ENCODE measurements at places on chromosomes 11 and 22.

GRCh38 chr22:46769191-46769675 lies 6.8 kb downstream of the TBC1D22A start:
- DNase-seq = peak; percentile 85

DNA sequence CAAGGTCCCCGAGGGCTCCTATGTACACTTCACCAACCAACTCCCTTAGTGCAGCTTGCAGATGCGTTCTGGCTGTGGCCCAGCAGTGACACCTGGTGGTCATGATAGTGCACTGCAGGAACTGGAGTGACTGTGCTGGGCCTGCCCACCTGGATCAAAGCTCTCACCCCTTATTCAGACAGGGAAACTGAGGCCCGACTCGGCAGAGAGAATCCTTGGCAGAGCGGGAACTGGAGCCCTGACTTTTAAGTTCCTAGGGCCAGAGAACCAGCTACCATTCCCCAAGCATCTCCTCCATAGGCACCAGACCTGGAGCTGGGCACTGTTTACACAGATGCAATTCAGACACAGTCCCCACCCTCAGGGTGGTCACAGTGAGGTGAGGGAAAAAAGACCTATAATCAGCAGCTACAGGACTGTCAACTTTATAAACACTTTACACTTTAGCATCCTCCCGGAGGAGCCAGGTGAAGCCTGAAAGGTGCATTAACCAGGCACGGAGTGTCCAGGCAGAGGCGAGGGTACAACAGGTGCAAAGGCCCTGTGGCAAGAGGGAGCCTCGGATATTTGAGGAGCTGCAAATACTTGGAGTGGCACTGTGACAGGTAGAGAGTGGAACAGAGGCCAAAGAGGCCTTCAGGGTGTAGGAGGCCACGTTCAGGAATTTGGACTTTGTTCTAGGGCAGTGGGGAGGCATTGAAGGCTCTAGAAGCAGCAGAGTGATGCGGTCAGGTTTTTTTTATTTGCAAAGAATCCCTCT lies 22.0 kb downstream of the RHBDD3 start:
- peak; percentile 26 for DNase-seq

DNA sequence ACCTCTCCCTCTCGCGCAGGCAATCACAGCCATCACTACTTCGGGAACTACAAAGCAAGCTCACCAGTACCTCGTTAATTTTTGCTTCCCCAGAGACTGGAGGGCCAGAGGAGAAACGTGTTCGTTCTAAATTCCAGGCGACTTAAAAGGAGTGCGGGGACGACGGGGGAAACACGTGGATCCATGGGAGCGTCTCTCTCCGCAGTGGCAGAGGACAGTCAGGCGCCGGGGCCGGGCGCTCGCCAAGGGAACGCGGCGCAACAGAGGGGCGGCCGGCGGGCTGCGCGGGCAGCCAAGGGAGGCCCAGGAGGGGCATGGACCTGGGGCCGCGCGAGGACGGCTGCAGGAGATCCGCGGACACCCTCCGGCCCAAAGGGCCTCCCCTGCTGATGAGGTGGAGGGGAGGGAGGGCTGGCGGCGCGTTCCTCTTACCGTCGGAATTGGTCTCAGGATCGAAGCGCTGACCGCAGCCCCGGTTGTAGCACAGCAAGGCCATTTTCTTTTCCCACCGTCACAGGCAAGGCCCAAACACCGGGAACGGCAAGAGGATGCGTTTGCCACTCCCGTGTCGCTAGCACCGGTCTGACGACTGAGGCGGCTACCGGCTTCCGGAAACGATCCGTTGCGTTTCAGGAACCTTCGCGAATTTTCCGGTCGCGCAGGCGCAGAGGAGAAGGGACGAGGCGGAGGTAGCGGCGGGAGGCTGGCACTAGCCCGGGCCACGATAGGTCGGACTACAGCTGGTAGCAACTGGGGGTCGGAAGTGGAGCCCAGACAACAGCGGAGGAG lies at the start of gene CHORDC1:
Gene CHORDC1 (minus strand): TSS at position 591 of the 789 bp plus-strand sequence. CDS start 95 bp downstream, at position 496.
- peak; percentile 96 for DNase-seq

- no peak for DNase-seq
These were observed 45.7 kb downstream of the TTC17 start for GRCh38 chr11:43404406-43404805.

DNA sequence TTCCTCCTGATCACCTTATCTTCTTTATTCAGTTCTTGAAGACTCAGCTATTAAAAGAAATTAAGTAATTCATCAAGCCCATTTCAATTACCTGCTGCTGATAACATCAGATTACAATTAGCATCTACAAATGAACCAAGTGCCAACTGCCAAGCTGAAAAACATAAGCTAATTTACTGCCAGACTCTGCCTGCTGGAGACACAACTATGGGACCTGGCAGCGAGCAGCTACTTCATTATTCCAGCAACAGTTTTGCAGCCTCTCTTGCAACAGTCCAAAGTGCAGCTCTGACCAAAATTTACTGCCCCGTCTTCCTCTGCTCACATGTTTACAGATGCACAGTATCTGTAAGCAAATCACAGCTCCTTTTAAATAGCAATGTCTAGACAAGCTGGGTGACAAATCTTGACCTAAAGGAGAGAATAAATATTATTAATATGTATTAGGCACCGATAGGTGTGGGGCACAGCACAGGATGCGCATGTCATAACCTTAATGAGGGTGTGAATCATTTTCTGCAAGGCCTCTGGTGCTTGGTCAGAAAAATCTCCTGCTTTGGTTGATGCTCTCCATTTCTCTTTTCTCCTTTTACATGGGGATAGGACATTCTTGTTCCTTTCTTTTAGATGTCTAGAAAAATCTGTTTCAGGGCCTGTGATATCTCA lies 232.2 kb upstream of the PITPNB start:
- DNase-seq = no peak

DNA sequence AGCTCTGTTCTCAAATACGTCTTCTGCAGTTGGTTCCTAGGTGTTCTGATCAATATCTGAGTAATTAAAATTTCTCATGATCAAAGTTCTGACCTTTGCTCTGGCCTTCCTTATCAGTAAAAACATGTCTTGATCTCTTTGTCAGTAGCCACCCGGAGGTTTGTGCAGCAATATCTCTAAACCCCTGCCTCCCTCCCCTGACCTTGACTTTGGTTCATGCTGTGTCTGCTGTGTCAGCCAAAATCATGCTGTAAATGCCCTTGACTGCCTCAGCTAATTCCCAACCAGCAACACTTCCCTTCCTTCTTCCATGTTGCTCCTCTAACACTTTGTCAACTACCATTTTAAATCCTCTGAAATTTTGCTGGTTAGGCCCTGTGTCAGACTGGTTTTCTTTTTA lies 424.7 kb downstream of the FAM181B start:
- DNase-seq = no peak

GRCh38 chr11:70371241-70371640 lies 27.1 kb upstream of the CTTN start:
- DNase-seq = no peak

GRCh38 chr22:46607483-46608114 lies 12.6 kb upstream of the GRAMD4 start:
- no peak for DNase-seq

GRCh38 chr22:31235081-31235480 lies 23.0 kb downstream of the LIMK2 start:
- DNase-seq = no peak

DNA sequence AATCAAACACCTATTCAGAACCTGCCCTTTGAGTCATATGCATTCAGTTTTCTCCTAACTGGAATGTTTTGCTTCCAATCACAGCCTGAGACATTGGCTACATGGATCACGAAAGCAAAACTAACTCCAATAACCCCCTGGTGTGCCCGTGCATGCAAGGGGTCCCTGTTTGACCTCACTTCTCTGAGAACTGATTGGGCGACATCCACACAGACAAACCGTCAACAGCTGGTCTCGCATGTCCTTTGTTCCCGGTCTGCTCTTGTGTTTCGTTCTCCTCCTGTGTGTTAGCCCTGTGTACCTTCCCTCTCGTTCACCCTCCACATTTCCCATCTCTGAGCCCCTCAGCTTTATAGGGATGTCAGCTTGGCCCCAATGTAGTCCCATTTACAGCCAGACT lies 67.2 kb upstream of the TTC12 start:
- DNase-seq = no peak

GRCh38 chr11:122105044-122105758 lies 10.8 kb downstream of the BLID start:
- DNase-seq = no peak

- no peak for DNase-seq
These were observed 14.5 kb downstream of the LRRC32 start for GRCh38 chr11:76656050-76656531.

GRCh38 chr11:57379732-57380131 lies 1.2 kb downstream of the PRG3 start:
- DNase-seq = no peak

- no peak for DNase-seq
These were observed 127.9 kb upstream of the MTMR2 start for GRCh38 chr11:96051820-96052219.

Data from NCI-H526 (cell line).